NCI-H1436 treated with DMSO at 0.1 percent for 48 hours (cell line): ENCODE measurements at places on chromosomes 12 and 14.

GRCh38 chr12:103858953-103859601 is 18.0 kb upstream of the NT5DC3 start:
- DNase-seq = no peak

DNA sequence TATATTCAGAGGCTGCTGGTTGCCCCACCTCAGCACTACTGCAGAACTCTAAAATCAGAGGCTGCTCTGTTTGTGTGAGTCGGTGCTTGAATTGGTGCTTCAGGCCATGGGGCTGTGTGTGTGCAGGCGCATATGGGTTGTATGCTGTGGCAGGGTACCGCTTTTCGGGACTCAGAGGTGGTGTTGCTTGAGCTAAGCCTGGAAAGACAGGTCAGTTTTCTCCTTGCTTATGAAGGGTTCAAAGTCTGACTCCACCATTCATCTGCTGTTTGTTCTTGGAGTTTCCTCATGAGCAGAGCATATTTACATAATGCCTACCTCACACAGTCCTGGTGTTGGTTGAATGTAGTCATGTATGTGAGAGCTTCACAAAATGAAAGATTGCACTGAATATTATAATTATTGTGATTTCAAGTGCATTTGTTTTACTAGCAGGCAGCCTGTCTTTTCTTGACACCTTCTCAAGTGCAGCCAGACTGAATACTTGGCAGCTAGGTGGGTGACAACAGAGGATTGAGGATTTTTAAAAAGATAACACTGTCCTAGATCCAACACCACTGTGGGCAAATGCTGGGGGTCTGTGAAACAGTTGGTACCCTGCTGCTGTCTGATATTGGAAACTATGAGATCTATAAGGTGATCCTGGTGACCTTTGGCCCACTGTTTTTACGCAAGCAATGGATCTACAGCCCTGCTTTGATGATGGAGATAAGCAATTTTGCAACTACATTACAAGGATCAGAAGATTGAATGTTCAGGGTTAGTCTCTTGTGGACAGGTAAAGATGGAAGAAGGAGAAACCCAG is 1.0 kb upstream of the ANG start:
- DNase-seq = no peak

GRCh38 chr12:2813214-2814185 is 1.0 kb downstream of the ITFG2 start:
- no peak for DNase-seq

- peak; percentile 21 for DNase-seq
Observed at GRCh38 chr12:55619354-55620138, 17.1 kb upstream of the OR10P1 start.

- DNase-seq = no peak
Observed at GRCh38 chr12:33427071-33427470, 12.5 kb downstream of the SYT10 start.

DNA sequence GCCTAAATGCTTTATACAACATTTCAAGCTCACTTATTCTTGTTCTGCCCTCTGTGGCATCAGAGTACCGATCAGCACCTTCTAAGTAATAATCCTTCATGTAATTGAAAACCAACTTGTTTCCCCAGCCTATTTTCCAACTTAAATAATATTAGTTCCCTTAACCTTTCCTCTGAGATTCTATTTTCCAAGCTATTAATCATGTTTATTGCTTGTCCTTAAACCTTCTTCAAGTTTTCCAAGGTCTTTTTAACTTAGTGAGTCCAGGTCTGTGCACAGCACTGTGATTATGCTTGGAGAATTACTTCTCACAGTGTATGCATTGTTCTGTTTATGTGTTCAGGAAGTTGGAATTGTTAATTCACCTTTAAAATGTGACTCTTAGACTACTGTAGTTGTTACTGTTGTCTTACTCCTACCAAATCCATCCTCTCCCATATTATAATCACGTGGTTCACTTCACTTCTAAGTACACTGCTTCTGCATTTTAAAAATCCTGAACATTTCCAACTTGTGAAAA is 1039.3 kb upstream of the FOXG1 start:
- no peak for DNase-seq

- no peak for DNase-seq
Observed at GRCh38 chr14:80152166-80152565, 59.1 kb downstream of the DIO2 start.
